ENCODE measurements at places on chromosomes 5 and 9. TPM values are rescaled to one million over a fixed set of nuclear protein-coding genes. Genes with fewer than 3 reads are reported as not detected.

Gene AHRR
- total RNA-seq: 15.6 TPM

Gene ZNF169
- total RNA-seq: 2.7 TPM

Gene FNIP1
- 34.1 TPM for total RNA-seq

Gene DMRT2
- total RNA-seq: not detected

Gene IL5
- total RNA-seq: not detected

Gene FBXL7
- total RNA-seq: 4.4 TPM

Gene IARS1
- total RNA-seq: 414 TPM

Gene PPP2R2B
- total RNA-seq: not detected

Gene LHX3
- total RNA-seq: not detected

Gene FKBP15
- total RNA-seq: 25.5 TPM

Gene ACTBL2
- 1.7 TPM for total RNA-seq

Gene ZFP37
- 4.4 TPM for total RNA-seq

DNA sequence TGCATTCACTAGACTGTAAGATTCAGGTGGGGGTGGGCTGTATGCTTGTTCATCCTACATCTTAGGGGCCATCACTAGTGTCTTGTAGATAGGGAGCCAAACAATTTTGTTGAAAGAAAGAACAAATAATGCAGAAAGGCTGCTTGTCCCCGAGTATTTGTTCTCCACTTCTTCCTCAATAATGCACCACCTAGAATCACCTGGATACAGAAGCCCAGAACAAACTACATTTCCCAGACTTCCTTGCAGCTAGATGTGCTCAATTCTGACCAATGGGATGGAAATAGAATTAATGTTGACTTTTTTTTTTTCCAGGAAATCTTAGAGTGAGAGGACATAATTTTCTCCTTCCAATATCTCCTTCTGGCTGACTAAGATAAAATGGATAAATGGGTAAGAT is 38.9 kb upstream of the TNFSF8 start:
- DNase-seq: no peak

GRCh38 chr9:81716409-81716808 is 27.1 kb upstream of the TLE1 start:
- DNase-seq: peak; percentile 64

GRCh38 chr5:73417303-73418034 is 31.1 kb downstream of the FOXD1 start:
- DNase-seq: peak; percentile 75

DNA sequence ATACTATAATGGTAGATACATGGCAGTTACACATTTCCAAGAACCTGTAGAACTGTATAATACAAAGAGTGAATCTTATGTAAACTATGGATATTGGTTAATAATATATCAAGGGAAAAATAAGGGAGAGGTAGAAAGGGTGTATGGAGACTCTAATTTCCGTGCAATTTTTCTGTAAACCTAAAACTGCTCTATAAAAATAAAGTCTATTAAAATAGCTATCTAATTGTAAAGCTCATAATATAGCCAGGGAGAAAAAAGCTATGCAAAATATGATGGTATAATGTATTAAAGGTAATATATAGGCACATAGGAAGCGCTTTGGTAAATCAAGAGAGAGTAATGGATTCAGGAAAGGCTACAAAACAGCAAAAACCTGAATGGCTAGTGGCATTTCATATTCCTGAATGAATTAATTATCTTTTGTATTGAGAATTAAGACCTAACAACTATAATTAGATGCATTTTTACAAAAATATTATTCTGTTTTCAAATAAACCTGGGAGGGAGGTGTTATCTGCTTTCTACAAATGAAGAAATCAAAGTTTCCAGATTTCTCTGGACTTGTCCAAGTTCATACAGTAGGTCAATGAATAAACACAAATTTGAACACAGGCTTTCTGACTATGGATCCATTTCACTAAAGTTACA is 22.8 kb downstream of the ANXA1 start:
- DNase-seq: no peak

GRCh38 chr5:131198625-131199024 is 27.9 kb downstream of the LYRM7 start:
- DNase-seq: peak; percentile 78

DNA sequence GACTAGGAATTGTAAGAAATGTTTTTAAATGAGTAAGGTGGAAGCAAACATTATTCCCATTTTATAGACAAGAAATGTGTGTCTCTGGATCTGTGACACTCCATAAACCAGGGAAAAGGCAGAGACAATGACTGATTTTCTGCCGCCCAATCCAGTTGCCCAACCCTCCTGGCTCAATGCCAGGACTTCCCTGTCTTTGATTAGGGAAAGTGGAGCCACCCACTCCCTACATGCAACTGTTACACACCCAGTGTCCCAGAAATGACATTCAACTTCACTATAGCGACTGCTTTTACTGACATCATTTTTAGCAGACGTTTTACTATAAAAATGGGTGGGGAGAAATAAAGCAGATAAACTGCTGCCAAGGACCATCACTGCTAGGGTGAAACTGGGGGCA is 79.7 kb downstream of the THBS4 start:
- no peak for DNase-seq

DNA sequence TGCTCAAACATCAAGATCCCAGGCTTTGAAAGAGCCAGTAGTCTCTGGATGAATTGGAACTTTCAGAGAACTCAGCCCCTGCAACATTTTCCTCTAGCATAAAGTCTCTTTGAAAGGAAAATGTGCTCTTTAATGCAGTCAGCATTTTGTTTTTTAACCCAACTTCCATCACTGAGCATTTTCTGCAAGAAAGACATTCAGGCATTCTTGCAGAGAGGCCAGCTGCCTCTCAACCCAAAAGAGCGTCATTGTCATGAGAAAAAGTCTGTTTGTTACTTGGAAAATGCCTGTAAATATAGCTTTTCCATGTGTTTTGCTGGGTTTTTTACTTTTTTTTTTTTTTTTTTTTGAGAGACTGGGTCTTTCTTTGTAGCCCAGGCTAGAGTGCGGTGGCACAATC is 225.0 kb downstream of the ADAMTSL1 start:
- DNase-seq: no peak

GRCh38 chr9:37974506-37975173 is 70.7 kb upstream of the SLC25A51 start:
- no peak for DNase-seq

- peak; percentile 65 for DNase-seq
Measured at GRCh38 chr9:73183917-73184861, 32.5 kb downstream of the ANXA1 start.

GRCh38 chr5:96651047-96651446 is 11.1 kb upstream of the CAST start:
- DNase-seq: no peak

- DNase-seq: no peak
Measured at GRCh38 chr5:19462019-19462418, 526.0 kb downstream of the CDH18 start.

DNA sequence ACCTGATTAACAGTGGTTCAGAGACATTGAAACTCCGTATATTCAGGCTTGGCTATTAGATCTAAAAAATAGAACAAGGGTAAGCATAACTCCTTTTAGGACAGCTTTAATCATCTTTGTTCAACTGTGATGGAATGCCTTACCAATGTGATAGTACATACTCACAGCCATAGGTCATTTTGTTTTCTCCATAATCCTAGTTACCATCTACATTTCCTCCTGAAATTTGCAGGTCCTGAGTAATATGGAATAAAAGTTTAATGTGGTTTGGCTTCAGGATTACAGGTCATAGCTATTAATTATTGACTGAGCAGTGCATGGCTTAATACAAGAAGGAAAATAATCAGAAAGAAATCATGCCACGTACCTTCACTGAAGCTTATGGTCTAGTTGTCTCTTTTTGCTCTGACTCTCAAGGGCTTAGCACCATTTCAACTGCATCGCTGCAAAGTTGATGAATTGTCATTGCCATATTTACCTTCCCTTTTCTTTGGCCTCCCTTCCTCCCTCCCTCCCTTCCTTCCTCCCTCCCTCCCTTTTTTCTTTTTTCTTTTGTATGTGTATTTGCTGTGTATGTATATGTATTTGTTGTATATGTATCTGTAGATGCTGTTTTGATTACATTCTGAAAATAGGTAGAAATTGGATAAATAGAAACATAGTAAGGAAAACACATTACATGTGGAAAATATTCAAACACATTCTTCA is 250.9 kb upstream of the ZNF608 start:
- peak; percentile 31 for DNase-seq

DNA sequence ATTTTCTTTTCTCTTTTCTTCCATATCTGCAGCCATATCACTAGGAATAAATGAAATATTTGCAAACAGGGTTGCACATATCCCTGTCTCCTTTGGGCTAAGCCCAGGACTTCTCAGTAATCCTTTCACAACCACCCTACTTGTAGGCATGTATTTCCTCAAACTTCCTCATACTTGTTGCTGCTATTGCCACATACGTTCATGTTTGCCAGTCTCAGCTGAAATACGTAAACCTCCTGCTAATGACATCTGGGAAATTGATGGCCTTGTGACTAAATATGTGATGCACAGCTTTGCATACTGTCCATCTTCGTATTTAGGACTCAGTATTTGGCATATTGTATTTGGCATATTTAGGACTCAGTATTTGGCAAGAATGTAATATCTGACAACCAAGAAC is 224.6 kb downstream of the PLK2 start:
- DNase-seq: peak; percentile 43

DNA sequence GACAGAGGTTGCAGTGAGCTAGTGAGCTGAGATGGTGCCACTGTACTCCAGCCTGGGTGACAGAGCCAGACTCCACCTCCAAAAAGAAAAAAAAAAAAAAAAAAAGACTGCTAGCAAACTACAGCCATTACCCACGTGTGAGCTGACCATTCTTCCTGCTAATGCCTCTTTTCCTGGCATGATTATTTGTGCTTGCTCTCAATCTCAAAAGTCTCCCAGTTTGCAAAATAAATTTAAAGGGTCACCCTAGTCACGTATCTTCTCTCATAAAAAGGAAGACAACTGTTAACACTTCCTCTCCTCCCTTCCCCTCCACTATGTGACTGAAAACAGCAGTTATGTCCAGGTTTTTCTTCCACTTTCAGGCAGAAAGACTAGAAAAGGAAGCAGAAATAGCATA is 37.2 kb downstream of the TRIM36 start:
- DNase-seq: no peak

DNA sequence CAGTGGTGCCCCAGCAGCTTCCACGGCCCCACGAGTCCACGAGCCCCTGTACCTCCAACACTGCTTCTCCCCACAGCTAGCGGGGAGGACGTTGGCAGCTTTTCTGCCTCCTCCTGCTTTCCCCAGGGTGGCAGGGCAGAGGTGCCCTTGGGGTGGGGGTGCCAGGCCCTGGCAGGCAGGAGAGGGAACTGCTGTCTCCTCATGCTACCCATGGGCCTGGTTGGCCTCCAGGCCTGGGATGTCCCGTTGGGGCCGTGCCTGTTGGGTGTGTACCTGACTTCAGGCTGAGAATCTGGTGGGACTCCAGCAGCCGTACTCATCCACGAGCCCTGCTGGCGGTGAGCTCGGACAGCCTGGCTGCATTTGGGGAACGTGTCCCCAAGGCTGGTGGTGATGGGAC is 27.3 kb downstream of the RXRA start:
- no peak for DNase-seq

GRCh38 chr5:143214890-143215289 is 188.6 kb downstream of the NR3C1 start:
- no peak for DNase-seq

- no peak for DNase-seq
Measured at GRCh38 chr5:6748142-6748541, 34.9 kb downstream of the TENT4A start.

- DNase-seq: no peak
Measured at GRCh38 chr9:120902569-120903535, 23.7 kb downstream of the TRAF1 start.

DNA sequence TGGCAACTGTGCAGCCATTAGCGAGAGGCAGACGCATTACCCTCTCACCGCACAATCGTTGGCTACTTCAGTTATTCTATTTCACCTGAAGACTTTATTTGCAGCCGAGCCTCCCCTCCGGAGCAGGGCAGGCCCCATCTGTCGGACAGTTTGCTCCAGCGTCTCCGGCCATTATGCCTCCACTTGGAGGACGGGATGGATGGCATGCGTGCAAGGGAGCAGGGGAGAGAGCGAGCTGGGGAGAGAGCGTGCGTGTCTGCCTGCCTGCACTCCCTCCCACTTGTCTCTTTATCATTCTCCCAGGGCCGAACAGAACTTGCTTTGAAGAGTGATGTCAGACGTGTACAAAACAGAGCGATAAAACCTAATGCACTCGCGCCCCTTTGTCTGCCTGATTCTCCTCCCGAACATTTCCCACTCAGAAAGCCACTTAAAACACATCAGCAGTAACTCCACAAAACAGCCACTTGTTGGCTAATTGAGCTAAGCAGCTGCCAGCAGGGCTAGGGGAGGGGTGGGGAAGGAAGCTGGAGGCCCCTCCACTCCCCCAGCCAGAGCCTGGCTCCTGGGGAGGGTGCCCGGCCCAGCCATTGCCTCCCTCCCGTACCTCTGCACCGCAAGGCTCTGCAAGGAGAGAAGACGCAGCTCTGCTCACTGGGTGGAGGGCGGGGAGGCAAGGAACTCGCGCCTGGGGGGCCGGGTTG is 43.4 kb upstream of the FUBP3 start:
- peak; percentile 60 for DNase-seq

DNA sequence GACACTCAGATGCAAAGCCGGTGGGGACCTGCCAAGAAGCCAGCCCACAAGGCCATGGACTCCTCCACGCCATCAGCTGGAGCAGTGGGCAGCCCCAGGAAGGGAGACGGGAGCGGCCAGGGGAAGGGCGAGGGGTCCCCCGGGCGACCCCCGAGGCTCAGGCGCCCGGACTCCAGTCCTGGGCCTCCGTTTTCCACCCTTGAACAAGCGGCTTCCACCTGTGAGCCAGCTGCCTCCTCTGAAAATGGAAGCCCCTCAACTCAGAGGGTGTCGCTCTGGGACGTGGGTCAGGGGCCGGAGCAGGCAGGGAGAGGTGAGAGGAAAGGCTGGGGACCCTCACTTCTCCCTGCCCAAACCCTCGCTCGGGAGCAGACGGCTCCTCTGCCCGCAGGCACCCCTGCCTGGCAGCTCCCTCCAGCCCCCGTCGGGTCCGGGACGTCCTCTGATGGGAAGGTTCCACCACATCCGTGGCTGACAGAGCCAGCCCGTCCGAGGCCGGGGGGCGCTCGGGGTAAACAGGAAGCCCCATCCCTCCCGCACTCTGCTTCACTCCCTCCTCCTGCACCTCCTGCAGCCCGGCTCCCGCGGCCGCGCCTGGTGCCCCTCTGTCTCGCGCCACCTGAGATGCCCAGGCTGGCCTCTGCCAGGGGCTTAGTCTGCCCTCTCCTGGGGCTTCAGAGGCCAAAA is 3.7 kb upstream of the EGFL7 start:
- no peak for DNase-seq

DNA sequence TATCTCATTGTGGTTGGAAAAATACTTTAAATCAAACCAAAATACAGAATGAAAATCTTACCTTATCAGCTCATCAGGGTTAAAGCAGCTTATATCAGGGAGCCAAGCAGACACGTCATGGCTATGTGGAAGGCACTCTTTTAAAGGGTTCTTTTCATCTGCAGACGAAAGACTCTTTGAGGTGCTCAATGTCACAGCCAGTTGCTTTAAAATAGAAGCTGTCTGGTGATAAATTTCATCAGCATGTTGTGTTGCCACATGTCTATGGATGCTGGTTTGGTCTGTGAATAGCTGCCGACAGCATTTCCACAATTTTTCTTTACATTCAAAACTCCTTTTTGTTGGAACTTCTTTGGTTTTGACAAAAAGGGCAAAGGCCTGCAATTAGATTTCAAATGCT is 7.5 kb downstream of the TSTD2 start:
- no peak for DNase-seq

Measured in IMR-90 (cell line).